ENCODE measurements at places on chromosomes 6 and 20.

DNA sequence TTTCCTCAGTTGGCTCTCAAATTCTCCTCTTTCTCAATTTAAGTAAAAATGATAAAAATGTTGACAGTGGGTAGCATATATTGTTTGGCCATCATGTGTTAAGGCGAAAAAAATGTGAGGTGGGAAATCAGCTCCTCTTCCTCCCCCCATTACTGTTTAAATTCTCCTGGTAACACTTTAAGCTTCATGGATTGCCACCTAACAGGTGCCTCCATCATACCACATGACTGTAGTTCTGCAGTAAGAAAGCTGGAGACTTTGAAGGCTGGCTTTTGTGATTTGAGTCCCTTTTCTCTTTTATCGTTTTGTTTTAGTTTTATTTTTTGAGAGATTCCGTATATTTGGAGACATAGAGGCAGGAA is 1.2 kb downstream of the ZFAND3 start:
- no peak for DNase-seq

GRCh38 chr6:161023316-161023715 is 31.7 kb downstream of the MAP3K4 start:
- DNase-seq, result no peak

DNA sequence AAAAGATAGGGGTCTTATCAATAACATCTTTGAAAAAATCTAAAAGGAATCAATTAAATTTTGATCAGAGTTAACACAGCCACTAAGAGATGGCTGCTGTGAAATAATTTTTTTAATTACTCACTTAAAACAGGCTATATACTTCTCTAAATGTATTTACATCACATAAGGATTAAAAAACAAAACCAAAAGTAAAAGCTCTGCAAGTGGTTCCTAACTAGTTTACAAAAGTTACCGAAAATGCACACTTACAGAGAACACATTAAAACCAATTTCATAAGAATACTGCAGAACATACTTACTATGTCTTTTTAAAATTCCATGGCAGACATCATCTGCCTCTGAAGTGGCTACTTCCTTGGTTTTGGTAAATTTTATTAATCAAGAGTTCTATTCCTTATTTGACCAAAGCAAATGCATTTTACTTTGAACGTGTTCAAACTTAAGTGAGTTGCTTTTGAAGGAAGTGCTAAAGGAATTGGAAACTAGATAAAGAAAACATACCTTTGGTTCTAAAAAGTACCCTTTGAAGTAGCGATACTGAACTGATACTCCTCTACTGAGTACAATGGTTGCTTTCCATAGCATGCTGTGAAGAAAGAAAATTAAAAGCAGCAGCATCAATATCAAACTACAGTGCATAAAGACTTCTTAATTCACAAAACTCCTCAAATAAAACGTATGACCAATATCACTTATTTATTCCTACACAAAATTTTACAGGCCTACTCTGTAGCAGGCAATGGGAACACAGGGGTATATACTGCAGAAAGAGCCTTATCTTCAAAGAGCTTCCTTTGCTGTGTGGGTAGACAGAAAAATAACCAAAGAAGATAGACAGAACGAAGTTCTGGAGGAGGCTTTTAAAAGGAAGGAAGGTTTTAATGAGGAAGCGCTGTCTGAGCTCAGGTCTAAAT is 157.1 kb upstream of the SHLD1 start:
- no peak for DNase-seq

DNA sequence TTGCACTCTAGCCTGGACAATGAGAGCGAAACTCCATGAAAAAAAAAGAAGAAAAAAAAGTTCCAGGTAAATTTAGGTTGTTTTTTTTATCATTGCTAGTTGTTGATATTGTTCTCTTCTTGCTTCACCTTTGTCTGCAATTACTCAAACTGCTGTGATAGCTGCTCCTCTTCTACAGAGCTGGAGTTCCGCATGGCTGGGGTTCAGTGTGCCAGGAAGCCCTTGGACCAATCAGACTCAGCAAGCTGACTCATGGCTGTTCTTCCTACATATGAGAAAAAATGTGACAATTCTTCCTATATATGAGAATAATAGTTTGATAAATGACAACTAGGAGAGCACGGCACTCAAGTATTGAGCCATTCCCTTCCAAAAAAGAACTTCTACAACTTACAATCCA is 28.4 kb downstream of the DPPA5 start:
- DNase-seq, result no peak

DNA sequence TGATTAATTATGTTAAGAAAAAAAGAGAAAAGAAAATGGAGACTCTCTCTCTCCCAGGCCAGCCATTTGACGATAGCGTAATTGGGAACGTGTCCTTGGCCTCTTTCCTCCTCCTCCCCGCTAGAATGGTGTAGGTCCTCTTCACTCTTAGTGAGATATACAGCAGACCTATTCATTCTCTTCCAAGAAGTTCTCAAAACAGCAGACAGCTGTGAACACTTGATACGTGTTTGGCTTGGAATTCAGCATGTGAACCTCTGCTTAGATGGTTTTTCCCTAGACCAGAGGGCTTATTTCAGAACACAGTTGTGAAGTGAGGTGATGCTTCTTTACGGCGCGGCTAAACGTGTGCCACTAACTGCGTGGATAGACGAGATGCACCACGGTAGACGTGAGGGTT is 32.6 kb upstream of the TULP4 start:
- DNase-seq, result no peak

GRCh38 chr6:31651602-31652191 is 764 bp downstream of the BAG6 start:
- no peak for DNase-seq

GRCh38 chr6:50889935-50890334 is 71.3 kb downstream of the TFAP2B start:
- DNase-seq, result no peak

GRCh38 chr6:106939848-106940247 is 34.7 kb downstream of the CD24 start:
- no peak for DNase-seq

DNA sequence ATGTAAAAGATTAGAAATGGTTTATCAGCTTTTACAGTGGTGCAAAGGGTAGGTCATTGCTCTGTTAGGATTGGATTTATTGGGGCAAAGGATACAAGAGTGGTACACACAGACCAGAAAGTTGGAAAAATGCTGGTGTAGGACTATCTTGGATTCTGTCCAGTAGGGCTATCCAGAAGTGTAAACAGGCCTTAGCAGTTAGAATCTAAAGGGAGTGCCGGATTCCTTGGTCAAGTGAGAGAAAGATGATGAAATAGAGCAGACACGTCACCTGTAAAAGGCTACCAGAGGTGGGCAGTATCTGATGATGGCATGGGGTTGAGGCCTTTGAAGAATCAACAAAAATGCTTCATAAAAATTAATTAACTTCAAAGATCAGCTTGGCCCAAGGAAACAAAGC is 975.9 kb downstream of the KIF16B start:
- DNase-seq, result no peak

GRCh38 chr6:12363651-12364381 is 73.7 kb downstream of the EDN1 start:
- DNase-seq, result no peak

GRCh38 chr20:40811660-40812414 is 122.8 kb upstream of the MAFB start:
- DNase-seq, result no peak

GRCh38 chr6:7249946-7250643 is 62.9 kb downstream of the SSR1 start:
- no peak for DNase-seq

GRCh38 chr6:99195986-99196655 is 153.4 kb downstream of the FAXC start:
- no peak for DNase-seq

DNA sequence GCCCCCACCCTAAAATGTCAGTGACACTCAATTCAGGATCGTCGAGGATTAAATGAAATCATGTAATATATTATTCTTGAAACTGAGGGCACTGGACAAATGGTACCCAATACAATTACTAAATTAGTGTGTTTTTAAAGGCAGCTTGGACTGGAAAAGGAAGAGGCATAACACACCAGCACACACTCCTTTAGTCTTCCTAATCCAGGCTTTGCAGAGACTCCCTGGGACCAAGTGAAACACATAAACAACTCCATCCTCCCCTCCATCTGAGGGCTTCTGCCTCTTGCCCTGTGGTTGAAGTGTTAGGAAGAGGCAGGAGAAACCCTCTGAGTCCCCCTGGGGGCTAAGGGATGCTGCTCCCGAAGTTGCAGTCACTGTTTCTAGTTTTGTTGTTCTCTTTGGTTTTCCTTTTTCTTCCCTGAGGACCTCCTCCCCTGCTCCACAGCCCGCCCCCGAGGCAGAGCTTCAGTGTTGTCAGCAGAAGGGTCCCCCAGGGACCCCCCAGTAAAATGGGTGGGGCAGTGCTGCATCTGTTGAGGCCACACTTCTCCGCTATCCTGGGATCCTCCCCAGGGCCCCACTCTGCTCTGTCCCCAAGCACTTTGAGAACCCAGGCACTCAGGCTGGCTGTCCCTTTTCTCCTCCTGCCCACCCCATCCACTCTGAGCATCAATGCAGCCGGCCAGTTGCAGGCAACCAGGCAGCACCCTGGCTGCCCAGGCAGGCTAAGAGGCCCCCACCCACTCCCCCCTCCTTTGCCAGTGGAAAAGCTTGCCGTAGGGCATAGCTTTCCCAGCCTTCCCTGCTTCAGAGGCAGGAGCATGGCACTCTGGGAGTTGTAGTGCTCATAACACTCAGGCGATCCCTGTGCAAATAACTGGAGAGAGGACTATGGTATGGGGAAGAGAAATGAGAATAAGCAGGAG is 5.9 kb downstream of the TMEM63B start:
- no peak for DNase-seq

GRCh38 chr6:19408331-19408730 is 428.8 kb upstream of the ID4 start:
- no peak for DNase-seq

DNA sequence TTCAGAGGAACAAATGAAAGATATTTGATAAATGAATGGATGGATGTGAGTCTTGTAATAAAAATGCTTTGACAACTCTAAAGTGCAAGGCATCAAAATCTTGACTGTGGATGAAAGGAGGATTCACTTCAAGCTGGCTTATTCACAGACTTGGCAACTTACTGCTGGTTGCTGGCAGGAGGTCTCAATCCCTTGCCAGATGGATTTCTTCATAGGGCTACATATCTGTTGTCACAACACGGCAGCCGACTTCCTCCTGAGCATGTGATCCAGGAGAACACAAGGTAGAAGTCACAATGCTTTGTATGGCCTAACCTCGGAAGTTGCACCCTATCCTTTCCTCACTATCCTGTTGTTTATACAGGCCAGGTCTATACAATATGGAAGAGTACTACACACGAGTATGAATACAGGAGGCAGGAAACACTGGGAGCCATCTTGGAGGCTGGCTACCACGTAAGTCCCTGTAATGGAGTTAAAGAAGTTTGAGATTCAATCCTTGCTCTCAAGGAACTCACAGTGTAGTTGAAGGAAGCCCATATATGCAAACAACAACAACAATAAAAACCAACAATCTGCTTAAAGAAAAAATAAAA is 97.9 kb downstream of the ID4 start:
- DNase-seq, result no peak

- no peak for DNase-seq
These were observed 4.0 kb upstream of the CDH22 start for GRCh38 chr20:46312075-46312944.

DNA sequence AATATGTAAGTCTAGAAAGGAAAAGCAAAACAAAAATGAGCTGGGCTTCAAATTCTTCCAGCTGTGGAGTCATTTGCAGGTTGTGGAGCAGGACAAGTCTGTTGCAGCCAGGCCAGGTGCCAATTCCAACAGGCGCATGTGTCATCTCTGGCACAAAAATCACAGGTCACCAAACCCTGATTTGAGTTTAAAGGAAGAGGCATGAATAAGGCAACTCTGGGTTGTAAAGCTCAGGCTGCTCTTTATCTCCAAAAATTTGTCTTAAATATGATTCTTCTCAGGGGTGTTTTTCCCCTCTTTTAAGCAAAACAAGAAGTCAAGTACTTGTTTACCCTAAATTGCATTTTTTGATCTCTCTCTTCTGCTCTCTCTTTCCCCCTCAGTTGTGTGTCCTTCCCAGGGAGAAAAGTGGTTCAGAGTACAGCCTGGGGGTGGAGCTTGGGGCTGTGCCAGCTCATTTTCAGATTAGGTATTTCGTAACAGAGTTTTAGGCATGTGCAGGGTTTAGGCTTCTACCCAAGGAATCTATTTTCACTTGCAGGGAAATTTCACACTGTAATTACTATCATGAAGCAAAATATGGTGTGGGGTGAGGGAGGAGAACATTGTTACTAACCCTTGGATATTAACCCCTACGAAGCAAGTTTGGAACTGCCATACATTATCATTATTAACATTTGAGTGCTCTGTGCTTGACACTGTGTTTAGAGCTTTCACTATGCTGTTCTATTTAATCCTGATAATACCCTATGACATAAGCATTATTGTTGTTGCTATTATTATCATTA is 8.3 kb upstream of the NCOA3 start:
- DNase-seq, result peak; percentile 36

DNA sequence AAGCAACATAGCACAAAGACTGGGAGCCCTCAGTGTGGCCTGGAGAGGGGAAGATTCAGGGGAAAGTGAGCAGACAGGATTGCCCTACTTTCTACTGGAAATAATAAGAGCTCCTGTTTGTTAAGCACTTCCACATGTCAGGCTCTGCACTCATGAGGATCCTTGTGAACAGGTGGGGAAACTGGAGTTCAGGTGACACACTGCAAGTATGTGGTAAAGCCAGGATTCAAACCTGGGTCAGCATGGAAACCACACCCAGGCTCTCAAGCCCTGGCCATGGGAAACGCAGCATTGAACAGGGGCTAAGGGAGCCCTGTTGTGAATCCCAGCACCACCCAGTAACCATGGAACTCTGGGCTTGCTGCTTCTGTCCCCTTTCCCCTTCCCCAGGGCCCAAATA is 42.8 kb upstream of the ID1 start:
- no peak for DNase-seq

DNA sequence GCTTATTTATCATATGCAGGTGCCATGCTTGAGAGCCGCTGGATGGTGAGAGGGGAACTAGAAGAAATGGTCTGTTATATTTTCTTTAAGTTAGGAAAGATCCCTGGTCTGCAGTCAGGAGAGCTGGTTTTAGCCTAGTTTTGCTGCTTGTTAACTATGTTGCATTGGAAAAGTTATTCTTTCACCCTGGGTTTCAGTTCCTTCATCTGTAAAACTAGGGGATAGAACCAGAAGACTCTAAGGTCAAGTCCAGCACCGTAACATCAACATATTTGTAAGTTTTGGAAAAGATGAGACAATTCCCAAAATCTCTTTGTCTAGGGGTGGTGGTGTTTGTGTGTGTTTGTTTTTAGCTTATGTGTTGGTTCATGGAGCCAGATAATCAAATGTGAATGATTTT is 304.0 kb downstream of the QKI start:
- no peak for DNase-seq

GRCh38 chr6:3843379-3844096 is 5.6 kb upstream of the FAM50B start:
- DNase-seq, result no peak
